ENCODE measurements at places on chromosomes 6 and 20.

GRCh38 chr6:120410586-120410985, 923.7 kb downstream of the TBC1D32 start:
- no peak for DNase-seq

DNA sequence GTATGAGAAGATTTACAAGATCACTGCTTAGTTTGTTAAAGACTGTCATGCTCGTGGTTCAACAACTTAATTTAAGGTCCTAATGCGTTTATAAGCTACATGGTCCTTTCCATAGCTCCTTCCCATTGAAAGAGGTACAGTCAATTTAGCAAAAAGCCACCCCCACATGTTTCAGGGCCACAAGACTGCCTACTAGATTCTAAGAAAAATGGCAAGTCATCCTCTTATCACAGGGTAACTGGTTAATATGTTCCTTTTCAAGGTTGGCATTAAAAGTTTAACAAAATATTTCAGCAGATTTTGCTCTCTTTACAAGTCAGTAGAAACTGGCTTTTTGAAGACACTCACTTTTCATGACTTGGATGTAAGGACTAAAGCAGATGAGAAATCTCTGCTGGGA, 15.7 kb downstream of the GSTA3 start:
- no peak for DNase-seq

DNA sequence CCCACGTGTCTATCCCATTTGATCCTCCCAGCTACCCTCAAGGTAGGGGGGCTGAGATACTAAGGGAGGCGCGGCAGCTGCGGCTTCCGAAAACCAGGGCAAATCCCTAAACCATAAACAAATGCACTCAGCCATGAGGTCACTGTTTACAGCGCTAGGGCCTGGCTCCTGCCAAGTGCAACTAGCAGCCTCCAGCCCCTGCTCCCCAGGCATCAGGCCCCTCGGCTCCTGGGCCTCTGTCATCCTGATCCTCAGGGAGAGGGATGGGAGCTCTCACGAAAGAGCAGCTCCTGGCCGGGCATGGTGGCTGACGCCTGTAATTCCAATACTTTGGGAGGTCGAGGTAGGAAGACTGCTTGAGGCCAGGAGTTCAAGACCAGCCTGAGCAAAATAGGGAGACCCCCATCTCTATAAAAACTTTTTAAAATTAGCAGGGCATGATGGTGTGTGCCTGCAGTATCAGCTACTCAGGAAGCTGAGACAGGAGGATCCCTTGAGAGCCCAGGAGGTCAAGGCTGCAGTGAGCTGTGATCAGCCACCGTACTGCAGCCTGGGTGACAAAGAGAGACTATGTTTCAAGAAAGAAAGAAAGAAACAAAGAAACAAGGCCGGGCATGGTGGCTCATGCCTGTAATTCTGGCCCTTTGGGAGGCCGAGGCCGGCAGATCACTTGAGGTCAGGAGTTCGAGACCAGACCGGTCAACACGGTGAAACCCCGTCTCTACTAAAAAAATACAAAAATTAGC, 42.5 kb upstream of the TLDC2 start:
- DNase-seq: no peak

GRCh38 chr20:17919149-17919548, 49.4 kb downstream of the SNX5 start:
- no peak for DNase-seq

- DNase-seq: no peak
These were observed 34.7 kb upstream of the FKBP1A start for GRCh38 chr20:1427457-1428054.

GRCh38 chr6:144055121-144055931, 40.0 kb downstream of the SF3B5 start:
- DNase-seq: peak; percentile 38

DNA sequence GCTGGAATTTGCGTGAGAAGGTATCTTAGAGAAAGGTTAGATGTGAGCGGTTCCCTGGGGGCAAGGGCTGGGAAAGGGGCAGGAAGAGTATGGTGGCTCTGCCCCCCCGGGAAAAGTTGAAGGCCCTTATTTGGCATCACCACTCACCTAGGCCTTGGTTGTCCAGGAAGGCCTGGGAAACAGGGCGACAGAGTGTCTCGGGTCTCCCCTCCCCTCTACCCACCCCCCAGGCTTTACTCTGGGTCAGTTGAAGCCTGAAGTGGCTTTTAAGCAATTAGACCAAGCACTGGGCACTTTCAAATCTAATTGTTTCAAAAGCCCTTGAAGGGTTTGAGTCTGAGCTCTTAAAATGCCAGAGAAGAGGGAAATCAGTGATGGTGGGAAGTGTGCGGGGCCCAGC, 30.2 kb upstream of the FOXP4 start:
- no peak for DNase-seq

DNA sequence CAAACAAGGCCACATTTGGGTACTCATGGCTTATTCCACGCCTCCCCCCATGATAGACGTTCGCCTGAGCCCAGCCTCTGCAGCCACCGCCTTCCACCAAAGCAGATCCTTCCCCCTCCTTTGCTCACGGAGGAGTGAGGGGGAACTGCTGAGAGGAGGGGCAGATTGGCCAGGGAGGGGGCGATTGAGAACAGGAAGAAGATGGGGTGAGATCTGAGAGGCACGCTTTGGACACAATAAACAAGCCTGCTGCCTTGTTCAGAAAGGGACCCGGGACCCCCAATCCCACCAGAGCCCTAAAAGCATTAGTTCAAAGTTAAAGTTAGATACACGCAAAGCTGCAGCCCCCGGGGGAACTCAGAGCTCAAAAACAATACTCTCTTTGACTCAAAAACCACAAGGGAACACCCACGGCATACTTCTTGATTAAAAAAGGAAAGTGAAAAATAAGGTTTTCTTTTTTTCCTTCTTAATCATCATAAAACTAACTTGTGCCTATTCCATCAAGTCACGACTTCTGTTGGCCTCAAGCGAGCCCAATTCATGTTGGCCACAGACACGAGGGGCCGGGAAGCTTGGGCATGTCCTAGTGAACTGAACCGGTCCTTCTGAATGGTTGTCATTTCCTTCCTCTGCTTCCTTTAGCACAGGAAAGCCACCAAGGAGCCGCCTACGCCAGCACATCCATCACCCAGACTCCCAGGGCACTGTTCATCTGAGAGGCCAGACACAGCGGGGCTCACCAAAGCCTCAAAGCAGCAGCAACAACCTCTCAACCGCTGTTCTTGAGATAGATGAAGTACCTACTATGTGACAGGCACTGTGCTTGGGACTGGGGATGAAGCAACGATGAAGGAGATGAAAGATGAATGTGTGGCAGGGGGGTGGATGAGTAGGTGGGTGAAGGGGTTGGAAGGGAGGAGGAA, 44.7 kb downstream of the NFATC2 start:
- no peak for DNase-seq

GRCh38 chr6:139064981-139065665, 36.6 kb downstream of the ABRACL start:
- DNase-seq: no peak
